ENCODE measurements at places on chromosomes 4 and X.

DNA sequence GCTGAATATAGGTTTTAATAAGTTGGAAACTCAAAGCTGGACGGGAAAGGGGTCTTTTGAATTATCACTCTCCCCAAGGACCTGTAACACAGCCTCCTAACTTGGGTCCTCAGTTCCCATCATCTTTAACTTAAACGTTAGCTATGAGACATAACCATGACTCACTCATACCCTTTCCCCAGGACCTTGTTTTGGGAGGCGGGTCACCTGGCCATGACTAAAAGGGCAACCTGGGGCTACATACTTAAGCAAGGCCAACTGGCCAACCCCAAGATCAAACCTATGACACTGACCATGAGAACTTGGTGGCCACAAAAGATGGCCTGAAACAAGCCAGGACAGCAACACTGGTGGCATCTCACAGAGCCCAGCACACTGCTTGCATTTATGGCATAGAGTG, 89.0 kb downstream of the SH3KBP1 start:
- H3K27me3 ChIP-seq = no peaks in the 10 kb centered on the region
- peaks cover 76% of the 10 kb centered on the region for H3K4me1 ChIP-seq
- peak overlapping the region; percentile 88 for H3K4me3 ChIP-seq
- DNase-seq = no peak

GRCh38 chrX:16187024-16187760, 19.9 kb downstream of the MAGEB17 start:
- DNase-seq = no peak
- no peaks in the 10 kb centered on the region for H3K27me3 ChIP-seq
- peaks cover 6% of the 10 kb centered on the region for H3K4me1 ChIP-seq
- H3K4me3 ChIP-seq = no peak overlapping the region

DNA sequence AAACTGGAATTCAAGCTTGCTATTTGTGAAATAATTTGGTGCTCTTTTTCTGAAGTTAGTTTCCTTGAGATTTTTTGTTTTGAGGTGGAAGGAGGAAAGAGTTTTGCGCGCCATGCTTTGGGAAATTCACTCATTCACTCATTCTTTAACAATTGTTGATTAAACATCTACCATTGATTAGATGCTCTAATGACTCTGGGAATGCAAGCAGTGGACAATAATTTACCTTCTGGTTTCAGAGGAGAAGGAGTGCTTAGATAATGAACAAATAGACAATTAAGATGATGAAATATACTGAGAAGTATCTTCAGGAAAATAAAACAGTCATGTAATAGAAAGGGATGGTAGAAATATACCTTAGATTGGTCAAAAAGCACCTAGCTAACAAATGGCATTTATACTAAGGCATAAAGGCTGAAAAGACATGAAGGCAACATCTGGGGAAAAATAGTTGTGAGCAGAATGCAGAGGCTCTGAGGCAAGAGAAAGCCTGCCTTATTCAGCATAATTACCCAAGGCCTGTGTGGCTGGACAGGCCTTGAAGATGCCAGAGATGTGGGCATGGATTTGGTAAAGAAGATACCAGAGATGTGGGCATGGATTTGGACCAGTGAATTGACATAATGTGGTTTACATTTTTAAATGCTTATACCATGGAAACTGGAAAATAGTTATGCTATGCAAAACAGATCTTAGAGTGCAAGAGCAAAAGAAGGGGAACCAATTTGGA, 2.7 kb upstream of the COMMD8 start:
- no peak for DNase-seq
- H3K36me3 ChIP-seq = peaks cover 2% of the 10 kb centered on the region
- H3K4me1 ChIP-seq = peaks cover 25% of the 10 kb centered on the region
- H3K27ac ChIP-seq = no peak overlapping the region

- no peaks in the 10 kb centered on the region for H3K36me3 ChIP-seq
- H3K27ac ChIP-seq = no peak overlapping the region
- H3K4me1 ChIP-seq = no peaks in the 10 kb centered on the region
- no peak overlapping the region for H3K4me3 ChIP-seq
- H3K27me3 ChIP-seq = no peaks in the 10 kb centered on the region
- DNase-seq = no peak
Observed at GRCh38 chr4:124777007-124777406, 64.5 kb upstream of the ANKRD50 start.

- peak within 1 kb of the TSS; percentile 67 for H3K4me3 ChIP-seq
- H3K27me3 ChIP-seq = peaks cover 73% of the 10 kb centered on the region
- no peak for DNase-seq
- peaks cover 15% of the 10 kb centered on the region for H3K4me1 ChIP-seq
- peak within 1 kb of the TSS; percentile 58 for H3K27ac ChIP-seq
Observed at GRCh38 chr4:154491341-154492271, at the start of gene DCHS2. Gene DCHS2 (minus strand): TSS chr4:154491799. CDS start chr4:154491355, 444 bp downstream.

DNA sequence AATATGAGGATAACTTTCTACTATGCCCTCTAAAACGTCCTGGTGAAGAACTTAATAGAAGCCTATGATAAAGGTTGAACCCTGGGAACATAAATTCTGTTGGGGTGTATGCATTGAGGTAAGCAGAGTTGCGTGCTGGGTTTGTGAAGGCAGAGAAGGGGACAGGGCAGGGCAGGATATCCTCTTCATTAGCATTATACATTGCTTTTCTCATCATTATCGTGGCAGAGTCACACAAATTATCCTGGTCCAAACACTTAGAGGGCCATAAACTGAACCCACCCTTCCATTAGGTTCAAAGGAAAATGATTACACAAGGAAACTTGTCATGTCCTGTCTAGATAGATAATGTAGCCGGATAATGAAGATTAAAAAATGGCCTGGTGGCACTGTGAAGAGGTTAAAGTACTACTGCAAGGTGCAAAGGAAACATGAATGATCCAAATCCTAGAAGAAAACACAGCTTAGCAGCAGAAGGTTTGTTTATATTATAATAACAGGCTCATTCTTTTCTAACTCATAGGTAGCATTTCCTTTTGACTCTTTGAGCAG, 189.1 kb downstream of the SPCS3 start:
- H3K36me3 ChIP-seq = no peaks in the 10 kb centered on the region
- no peaks in the 10 kb centered on the region for H3K27me3 ChIP-seq
- H3K4me3 ChIP-seq = no peak overlapping the region
- no peak for DNase-seq
- no peak overlapping the region for H3K27ac ChIP-seq

DNA sequence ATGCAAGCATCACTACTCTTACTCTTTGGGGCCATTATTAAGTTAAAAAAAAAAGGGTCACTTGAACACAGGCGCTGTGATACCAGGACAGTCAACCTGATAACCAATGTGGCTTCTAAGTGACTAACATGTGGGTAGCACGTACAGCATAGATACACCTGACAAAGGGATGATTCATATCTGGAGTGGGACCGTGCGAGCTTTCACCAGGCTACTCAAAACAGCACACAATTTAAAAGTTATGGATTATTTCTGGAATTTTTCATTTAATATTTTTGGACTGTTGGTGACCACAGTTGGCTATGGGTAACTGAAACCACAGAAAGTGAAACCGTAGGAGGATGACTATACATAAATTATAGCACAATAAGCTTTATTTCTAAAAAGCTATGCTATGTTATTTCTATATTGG, 113.8 kb upstream of the STIM2 start:
- peak; percentile 19 for DNase-seq
- no peak overlapping the region for H3K4me3 ChIP-seq
- peaks cover 3% of the 10 kb centered on the region for H3K36me3 ChIP-seq
- H3K27ac ChIP-seq = peak overlapping the region; percentile 35
- H3K4me1 ChIP-seq = peaks cover 18% of the 10 kb centered on the region
- peaks cover 27% of the 10 kb centered on the region for H3K27me3 ChIP-seq

DNA sequence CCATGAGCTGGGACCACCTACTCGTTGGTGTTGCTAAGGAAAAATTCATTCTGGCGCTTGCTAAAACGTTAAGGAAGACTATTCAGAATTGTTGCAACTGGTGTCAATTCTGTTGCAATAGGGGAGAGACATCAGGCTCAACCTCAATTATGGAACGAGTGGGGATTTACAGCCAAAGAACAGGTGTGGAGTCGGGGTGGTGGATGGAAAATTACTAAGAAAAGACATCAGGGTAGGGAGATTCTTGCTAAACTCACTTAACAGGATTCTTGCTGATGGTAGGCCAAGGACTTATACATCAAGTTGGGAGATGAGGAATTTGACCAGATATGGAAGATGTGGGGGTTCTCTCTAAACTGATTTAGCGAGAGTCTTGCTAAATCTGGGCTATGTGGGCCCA, 139.7 kb downstream of the TENM3 start:
- no peaks in the 10 kb centered on the region for H3K36me3 ChIP-seq
- H3K27ac ChIP-seq = no peak overlapping the region
- no peaks in the 10 kb centered on the region for H3K27me3 ChIP-seq
- no peak for DNase-seq

- no peaks in the 10 kb centered on the region for H3K27me3 ChIP-seq
- no peaks in the 10 kb centered on the region for H3K36me3 ChIP-seq
- H3K4me3 ChIP-seq = no peak overlapping the region
Observed at GRCh38 chrX:94454159-94454558, 780.2 kb downstream of the FAM133A start.

GRCh38 chr4:74418063-74418670, 26.8 kb upstream of the AREG start:
- H3K4me1 ChIP-seq = no peaks in the 10 kb centered on the region
- H3K27me3 ChIP-seq = peaks cover 2% of the 10 kb centered on the region
- H3K36me3 ChIP-seq = no peaks in the 10 kb centered on the region
- H3K27ac ChIP-seq = no peak overlapping the region
- DNase-seq = no peak
- no peak overlapping the region for H3K4me3 ChIP-seq

GRCh38 chr4:153771046-153771445, 11.2 kb upstream of the RNF175 start:
- no peaks in the 10 kb centered on the region for H3K4me1 ChIP-seq
- no peaks in the 10 kb centered on the region for H3K36me3 ChIP-seq
- H3K27ac ChIP-seq = no peak overlapping the region
- DNase-seq = no peak

DNA sequence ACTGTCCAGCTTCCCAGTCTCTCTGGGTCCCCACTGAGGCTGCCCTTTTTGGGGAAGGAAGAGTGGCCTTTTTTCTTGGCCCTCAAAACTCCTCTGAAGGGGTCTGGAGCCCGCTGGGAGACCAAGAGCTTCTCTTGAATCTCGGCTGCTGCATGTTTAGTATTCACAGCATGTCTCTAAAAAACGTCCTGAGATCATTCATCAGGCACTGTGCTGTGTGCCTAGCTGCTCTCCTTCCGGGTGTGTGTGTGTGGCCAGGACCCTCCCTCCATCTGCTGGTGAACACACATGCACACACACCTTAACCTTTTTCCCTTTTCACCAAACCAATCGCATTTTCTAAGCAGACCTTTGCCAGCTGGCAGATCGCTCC, 841 bp upstream of the FRMPD3 start:
- H3K4me3 ChIP-seq = peak overlapping the region; percentile 57
- peaks cover 49% of the 10 kb centered on the region for H3K27me3 ChIP-seq
- DNase-seq = no peak
- H3K4me1 ChIP-seq = peaks cover 6% of the 10 kb centered on the region

DNA sequence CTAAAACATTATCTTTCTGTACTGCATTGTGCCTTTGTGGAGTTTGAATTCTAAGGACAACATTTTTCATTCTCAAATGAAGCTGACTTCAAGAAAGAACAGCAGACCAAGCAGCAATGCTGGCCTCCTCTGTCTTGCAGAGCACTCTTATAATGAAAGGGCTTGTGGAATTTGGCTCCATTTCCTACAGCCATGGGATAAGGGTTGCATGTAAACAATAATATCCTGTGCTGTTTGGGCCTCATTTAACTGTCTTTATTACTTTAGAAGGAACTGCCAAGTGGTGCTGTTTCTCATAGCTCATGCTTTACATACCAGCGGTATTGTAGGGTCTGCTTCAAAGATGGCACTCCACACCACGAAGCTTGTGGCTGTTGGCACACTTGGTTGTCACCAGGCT, 111.4 kb upstream of the EOLA2 start:
- no peak overlapping the region for H3K27ac ChIP-seq
- H3K4me3 ChIP-seq = no peak overlapping the region
- no peaks in the 10 kb centered on the region for H3K4me1 ChIP-seq
- peaks cover 14% of the 10 kb centered on the region for H3K27me3 ChIP-seq
- no peaks in the 10 kb centered on the region for H3K36me3 ChIP-seq

Measured in activated T-helper 1 cell treated with anti-CD3 and anti-CD28 coated beads, Interleukin-12 subunit alpha, Interleukin-12 subunit beta, Interleukin-2, Interleukin-4 antibody, amounts not matched to agents 30 ng/mL and 10 ng/mL and 1 ng/mL, durations not matched to agents 14 hours and 24 hours and 36 hours (primary cell).